CD4-positive, alpha-beta T cell treated with Interleukin-4 for 1 hour (primary cell): ENCODE measurements at places on chromosomes 1 and 21.

- no peak for DNase-seq
These were observed 29.1 kb downstream of the THRAP3 start for GRCh38 chr1:36253161-36253862.

GRCh38 chr1:223711173-223711572 is 1.2 kb upstream of the CAPN2 start:
- no peak for DNase-seq

GRCh38 chr1:47533793-47534328 is 96.0 kb downstream of the FOXD2 start:
- no peak for DNase-seq

- DNase-seq, result no peak
These were observed 7.5 kb upstream of the PSEN2 start for GRCh38 chr1:226862890-226863289.

GRCh38 chr1:182206626-182207239 is 145.2 kb upstream of the ZNF648 start:
- DNase-seq, result no peak

DNA sequence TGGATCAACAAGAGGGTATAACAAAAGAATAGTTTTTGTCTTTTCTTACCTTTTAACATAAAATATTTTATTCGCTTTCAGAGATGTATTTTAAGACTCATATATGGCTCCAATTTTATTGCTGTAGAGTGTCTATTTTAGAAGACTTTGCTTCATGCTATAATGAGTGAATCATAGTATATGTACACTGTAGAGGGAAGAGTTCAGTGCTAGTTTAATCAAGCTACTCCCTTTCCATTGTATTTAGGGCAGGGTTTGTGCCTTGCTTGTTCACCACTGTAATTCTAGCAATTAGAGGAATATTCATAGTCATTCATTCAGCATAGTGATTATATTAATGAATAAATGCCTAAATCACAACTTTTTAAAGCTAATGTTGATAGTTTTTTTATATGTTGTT is 78.8 kb downstream of the CEP350 start:
- DNase-seq, result no peak

DNA sequence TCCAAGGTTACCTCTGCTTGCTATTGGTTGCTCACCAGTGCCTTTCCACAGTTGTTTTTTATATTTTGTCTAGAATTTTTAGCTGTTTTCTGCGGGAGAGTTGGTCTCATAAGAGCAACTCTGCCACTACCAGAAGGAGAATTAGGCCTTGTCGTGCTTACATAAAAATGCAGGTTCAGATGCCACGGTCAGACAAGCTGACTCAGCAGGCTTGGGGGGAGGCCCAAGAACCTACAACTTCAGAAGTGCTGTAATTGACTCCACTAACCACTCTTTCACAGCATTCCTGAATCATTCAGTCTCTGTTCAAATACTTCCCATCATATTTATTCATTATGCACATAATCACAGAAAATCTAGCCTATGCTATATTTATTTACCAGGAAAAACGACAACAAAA is 23.1 kb upstream of the YRDC start:
- no peak for DNase-seq

GRCh38 chr1:20220036-20220435 is 33.7 kb upstream of the PLA2G2C start:
- no peak for DNase-seq

DNA sequence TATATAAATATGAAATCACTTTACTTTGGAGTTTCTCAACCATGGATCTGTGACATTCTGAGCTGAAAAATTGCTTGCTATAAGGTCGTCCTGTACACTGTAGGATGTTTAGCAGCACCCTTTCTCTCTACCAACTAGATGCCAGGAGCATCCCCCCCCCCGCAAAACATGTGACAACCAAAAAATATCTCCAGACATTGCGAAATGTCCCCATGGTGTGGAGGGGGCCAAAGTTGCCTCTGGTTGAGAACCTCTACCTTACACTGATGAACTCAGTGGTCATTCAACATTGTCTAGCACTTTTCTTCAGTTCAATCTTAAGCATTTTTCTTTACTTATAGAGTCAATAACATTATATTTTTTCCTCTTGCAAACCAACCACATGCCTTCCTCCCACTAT is 9.2 kb downstream of the FASLG start:
- DNase-seq, result no peak

- no peak for DNase-seq
These were observed 34.5 kb upstream of the CD58 start for GRCh38 chr1:116605315-116605714.
